ENCODE measurements at places on chromosomes 16 and 17.

DNA sequence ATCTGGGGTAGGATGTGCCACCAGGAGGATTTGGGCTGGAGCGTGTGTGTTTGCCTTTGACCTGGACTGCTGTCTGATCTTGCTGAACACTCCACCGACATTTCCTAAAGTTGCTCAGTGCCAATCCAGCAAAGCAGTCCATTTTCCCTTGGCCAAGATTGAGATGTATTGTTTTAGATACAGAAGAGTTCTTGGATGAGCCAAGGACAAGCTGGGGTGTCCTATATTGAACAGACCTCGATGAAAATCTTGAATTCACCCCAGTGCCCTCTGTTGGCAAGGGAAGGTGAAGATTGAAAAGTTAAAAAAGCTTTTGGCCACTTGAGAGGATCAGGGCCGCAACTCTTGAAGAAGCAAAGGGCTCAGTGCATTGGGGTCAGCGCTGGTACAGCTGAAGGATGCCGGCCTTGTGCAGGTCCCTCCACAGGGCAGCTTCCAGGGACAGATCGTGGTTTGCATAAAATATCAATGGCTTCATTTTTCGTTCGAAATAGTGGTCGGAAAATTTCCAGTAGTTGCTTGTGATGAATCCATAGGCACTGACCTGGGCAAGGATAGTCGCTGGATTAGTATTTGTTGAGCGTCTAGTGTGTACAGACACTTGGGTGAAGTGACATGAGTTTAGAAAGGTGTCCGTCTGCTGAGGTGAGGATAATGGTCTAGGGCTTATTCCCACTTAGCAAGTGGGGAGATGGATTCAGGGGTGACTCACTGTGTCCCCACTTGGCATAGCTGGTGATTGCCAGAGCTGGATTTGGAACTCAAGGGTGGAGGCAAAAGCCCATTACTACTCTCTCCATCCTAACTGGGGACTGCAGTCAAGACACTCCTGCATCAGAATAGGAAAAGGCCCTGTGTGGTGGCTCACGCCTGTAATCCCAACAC is 19.7 kb downstream of the ST6GALNAC2 start:
- DNase-seq, result no peak

DNA sequence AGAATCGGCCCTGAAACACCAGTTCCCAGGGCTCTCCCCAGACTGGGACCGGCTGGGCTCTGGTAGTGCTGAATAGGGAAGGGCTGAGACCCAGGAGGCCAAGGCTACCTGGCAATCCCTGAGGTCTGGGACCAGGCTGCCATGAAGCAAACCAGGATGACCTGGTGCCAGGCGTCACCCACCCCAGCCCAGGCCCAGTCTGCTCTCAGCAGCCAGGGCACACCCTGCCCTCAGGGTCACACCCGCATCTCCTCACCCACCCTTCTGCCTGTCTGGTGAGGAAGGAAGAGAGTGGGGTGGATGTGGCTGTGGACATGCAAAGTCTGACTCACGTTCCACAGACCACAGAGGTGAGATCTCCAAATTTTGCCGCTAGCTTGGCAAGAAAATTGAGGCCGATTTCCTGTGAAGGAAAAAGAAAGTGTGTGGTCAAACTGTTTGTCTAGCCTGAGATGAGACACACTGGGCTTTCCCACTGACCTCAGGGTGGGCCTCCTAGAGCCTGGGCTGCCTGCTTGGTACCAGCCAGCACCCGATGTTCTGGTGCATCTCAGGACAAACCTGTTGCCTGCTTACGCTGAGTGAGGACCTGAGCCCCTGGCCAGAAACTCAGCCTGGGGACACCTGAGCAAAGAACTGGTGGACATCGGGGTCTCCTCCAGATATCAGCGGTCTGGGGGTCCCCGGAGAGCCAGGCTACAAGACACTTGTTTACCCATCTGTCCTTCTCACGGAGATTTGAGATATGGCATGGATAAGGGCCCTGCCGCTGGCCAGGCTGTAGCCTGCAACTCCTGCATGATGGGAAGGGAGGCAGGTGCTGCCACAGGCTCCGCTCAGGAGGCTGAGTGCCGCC is 6.3 kb upstream of the RAB37 start:
- no peak for DNase-seq

GRCh38 chr16:4945560-4946502 is 8.9 kb upstream of the PPL start:
- no peak for DNase-seq

GRCh38 chr17:31521632-31522283 is 130.3 kb downstream of the RAB11FIP4 start:
- no peak for DNase-seq

- DNase-seq, result no peak
Observed at GRCh38 chr17:57499648-57500049, 243.3 kb downstream of the MSI2 start.

- no peak for DNase-seq
Observed at GRCh38 chr16:55091213-55091870, 160.7 kb downstream of the IRX5 start.

DNA sequence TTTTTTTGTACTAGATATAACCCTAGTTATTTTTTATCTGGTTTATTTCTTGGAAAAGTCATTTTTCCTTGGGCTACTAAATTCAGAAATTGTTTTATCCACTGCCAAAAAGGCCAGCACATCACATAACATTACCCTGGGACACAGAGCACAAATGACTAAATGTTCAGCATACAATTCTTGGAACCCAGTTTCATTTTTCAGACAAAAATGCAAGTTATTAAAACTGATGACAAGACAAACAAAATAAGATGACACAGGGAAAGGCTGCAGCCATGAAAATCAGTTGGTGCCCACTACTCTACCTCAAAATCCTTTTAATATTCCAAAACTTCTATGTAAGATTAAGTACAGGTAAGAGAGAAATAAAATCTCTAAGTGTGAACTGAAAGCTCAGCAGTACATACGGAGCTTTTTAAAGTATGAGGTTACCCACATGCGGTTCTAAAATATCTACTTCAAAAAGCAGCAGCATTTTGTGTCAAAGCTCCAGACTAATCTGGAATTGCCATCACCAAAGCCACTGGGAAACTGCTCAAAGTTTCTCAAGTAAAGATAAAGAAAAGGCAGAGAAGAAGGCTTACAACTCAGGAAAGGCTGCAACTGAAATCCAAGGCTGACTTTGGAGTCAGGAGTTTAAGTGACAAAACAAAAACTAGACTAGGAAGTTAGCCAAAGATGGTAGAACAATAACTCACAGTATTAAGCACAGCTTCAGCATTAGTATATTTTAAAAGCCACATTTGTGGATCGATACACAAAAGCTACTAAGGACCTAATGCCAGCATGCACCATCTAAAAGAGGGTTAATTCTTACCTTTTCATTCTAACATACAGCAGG is 41.4 kb downstream of the AP1G1 start:
- DNase-seq, result no peak

- DNase-seq, result no peak
Observed at GRCh38 chr16:88725609-88726407, 19.5 kb downstream of the CTU2 start.

- no peak for DNase-seq
Observed at GRCh38 chr16:84833144-84833500, 13.3 kb downstream of the CRISPLD2 start.

GRCh38 chr17:40356990-40357881 is 7.3 kb downstream of the GJD3 start:
- no peak for DNase-seq

DNA sequence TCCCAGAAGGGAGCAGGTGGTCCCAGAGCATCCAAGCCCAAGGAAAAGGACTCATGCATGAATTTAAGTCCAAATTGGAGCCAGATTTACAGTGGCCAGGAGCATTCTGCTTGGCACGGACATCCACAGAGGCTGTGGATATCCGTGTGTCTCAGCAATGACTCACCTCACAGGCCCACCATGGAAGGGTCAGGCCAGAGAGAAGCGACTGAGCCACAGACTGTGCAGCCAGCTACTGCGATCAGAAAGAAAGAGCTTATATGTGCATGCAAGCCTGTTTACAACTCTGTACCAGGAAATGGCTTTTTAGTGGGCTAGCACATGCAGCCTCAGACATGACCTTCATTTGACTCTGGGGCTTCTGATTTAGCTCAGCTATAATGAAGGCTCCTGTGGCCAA is 231.0 kb downstream of the C16orf95 start:
- DNase-seq, result no peak
